ENCODE measurements at places on chromosomes 2 and 18. TPM values are rescaled to one million over a fixed set of nuclear protein-coding genes. Genes with fewer than 3 reads are reported as not detected.

GRCh38 chr2:191415858-191416257 lies 170.7 kb downstream of the MYO1B start:
- DNase-seq, result no peak

DNA sequence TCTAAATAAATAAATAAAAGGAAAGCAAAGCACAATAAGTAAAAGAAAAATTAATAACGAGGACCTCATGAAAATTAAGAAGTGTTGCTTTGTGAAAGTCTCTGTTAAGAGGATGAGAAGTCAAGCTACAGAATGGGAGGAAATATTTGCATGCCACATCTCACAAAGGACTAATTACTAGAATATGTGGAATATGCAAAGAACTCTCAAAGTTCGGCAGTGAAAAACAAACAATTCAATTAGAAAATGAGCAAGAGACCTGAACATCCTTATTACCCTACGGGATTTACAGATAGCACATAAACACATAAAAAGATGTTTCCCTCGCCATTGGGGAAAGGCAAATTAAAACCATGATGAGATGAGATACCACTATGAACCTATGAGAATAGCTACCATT lies 23.3 kb downstream of the CYP26B1 start:
- DNase-seq, result no peak

DNA sequence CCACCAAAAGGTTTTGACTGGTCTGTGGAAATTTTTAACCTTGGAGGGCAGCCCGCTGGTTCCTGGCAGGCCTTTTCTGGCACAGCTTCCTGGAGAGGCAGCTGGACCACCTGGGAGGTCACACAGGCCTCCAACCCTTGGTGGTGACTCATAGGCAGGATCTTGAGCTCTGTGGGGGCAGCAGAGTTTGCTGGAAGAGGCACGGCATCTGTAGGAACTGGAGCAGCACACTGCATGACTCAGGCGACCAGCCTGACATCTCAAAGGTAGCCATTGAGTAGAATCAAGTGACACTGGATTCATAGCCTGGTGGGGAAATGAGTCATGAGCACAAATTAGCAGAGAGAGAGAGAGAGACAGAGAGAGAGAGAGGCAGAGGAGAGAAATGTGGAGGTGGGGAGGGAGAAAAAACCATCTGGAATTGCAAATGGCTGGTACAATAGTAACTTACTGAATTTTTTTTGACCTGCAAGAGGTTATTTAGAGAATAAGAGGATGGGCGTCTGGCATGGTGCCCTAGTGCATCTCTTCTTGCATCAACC lies 57.4 kb downstream of the TRPM8 start:
- DNase-seq, result peak; percentile 88

GRCh38 chr18:27769152-27769551 lies 407.8 kb downstream of the CDH2 start:
- DNase-seq, result no peak

GRCh38 chr2:84290537-84290936 lies 168.5 kb downstream of the SUCLG1 start:
- DNase-seq, result no peak

The DPP10 gene
- polyA plus RNA-seq, result not detected

DNA sequence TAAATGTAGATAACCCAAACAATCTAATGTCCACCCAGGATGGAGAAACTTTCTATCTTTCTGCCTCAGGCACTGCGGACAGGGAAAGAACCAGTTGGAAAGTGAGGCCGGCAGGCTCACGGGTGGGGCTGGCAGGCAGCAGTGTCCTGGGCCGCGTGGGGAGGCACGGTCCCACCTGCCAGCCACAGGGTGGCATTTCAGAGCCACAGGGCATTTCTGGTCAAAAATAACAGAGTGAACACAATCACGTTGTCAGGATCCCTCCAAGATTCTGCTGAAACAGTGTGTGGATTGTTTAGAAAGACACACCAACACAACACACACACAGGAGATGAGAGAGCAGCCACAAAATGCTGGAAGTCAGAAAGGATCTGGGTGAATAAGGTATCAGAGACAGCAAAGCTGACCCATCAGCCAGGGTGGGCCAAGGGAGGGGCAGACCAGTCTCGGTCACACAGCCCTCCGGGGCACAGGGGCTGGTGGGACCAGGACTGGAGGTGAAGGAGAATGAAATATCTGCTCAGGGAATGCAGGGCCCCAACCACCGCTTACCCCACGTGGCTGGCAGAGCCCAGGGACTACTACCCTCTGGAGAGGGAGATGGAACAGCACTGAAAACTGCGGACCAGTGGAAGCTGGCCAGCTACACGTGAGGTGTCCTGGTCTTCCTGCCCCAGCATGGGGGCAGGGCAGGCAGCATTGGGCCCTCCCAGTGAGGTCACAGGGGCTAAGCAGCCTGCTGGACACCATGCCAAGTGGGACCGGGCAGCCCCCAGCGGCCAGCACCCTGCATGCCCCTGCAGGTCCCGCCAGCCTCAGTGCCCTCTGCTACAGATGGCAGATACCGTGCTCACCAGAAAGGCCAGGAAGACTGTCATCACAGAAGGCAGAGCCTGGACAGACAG lies 173.9 kb downstream of the HDAC4 start:
- no peak for DNase-seq

DNA sequence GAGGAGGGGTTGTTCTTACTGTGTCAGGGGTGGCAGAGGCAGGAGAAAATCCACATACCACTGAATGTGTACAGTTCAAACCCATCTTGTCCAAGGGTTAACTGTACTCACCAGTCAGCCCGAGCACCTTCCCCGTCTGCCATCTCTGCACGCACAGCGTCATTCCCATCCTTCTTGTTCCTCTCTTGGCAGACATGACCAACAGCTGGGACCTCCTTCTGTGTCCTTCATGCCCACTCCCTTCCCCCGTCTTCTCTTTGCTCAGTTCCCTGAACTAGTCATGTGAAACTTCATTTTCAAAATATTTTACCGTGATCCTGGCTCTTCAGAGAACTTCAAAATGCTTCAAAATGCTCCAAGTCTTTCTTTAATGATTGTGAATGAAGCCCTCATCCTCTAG lies 92.0 kb downstream of the FARSB start:
- DNase-seq, result no peak

The DLX1 gene
- 1.4 TPM for polyA plus RNA-seq

GRCh38 chr2:97983698-97984097 lies 12.1 kb downstream of the TMEM131 start:
- no peak for DNase-seq

DNA sequence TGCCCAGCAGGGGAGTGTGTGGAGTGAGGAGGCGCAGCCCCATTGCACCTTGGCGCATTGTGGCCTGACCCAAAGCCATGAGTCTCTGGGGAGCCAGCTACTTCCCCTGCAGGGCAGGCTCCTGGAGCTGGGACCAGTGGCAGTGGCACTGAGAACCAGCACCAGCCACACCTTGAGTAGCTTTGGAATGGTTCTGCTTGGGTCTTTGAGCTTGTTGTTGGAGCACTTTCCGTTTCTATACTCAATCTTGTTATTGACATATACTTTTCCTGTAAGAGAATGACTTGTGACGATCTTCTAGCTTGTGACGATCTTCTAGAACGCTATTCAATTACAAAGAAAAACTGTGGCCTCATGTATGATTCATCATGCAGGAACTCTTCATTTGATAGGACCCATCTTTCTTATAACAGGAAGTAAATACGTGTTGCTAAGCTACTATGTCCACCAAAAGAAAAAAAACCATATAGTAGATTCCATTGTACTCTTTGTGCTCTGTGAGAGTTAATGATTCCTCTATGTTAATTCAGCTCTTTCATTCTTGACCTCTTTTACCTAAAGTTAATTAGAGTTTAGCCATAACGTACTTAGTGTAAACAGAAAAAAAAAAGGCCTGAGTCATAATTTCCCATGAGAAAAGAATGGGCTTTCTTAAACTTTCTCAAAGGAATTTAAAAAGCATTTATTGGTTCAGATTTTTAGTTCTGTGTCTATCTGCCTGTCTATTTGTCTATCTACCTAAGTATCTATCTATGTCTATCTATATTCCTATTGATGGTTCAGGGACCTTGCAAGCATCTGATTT lies 113.1 kb downstream of the GATA6 start:
- peak; percentile 13 for DNase-seq

The HJURP gene
- polyA plus RNA-seq, result 30.5 TPM
